ENCODE measurements at places on chromosomes 6 and 20. TPM values are rescaled to one million over a fixed set of nuclear protein-coding genes. Genes with fewer than 3 reads are reported as not detected.

GRCh38 chr6:45772051-45772450 lies 243.6 kb downstream of the CLIC5 start:
- H3K27ac ChIP-seq: no peak overlapping the region
- no peak for DNase-seq
- peaks cover 9% of the 10 kb centered on the region for H3K4me1 ChIP-seq
- no peaks in the 10 kb centered on the region for H3K36me3 ChIP-seq
- no peak overlapping the region for H3K4me3 ChIP-seq

DNA sequence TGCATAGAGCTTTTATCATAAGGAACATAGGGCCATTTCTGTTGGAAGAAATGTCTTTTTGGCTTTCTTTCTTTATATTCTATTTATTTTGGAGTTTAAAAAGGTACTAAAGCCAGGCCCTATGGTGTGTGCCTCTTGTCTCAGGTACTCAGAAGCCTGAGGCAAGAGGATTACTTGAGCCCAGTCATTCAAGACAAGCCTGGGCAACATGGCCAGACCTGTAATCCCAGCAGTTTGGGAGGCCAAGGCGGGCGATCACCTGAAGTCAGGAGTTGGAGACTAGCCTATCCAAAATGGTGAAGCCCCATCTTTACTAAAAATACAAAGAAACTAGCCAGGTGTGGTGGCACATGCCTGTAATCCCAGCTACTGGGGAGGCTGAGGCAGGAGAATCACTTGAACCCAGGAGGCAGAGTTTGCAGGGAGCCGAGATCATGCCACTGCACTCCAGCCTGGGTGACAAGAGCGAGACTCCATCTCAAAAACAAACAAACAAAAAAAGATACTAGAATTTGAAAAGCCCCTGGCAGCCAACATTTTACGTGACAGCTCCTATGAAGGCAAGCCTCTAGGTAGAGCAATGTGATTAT lies 80.0 kb downstream of the CBFA2T2 start:
- H3K27ac ChIP-seq: no peak overlapping the region
- no peaks in the 10 kb centered on the region for H3K27me3 ChIP-seq
- no peaks in the 10 kb centered on the region for H3K36me3 ChIP-seq
- peak; percentile 22 for DNase-seq
- no peak overlapping the region for H3K4me3 ChIP-seq
- H3K4me1 ChIP-seq: peaks cover 32% of the 10 kb centered on the region

LRRN4 gene
- not detected for total RNA-seq

PNPLA1 gene
- total RNA-seq: not detected

- H3K4me1 ChIP-seq: no peaks in the 10 kb centered on the region
- no peaks in the 10 kb centered on the region for H3K27me3 ChIP-seq
- no peaks in the 10 kb centered on the region for H3K36me3 ChIP-seq
- no peak overlapping the region for H3K27ac ChIP-seq
- H3K4me3 ChIP-seq: no peak overlapping the region
Observed at GRCh38 chr6:134733801-134734200, 216.1 kb downstream of the ALDH8A1 start.

DNA sequence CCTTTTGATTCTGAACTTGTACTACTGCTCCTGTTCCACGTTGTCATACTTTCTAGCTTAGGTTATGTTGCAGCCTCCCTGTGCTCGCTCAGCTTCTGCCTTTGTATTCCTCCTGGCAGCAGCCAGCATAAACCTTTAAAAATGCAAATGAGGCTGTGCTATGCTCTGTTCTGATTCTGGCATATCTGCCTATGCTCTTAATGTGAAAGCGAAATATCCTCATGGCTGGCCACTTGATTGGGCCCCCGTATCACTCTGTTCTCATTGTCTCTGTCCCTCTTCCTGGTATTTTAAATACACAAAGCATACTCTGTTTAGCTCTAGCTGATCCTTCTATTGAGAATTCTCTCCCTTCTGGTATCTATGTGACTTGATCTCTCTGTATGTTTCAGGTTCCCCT lies 139.0 kb downstream of the JARID2 start:
- peaks cover 34% of the 10 kb centered on the region for H3K4me1 ChIP-seq
- H3K36me3 ChIP-seq: no peaks in the 10 kb centered on the region
- no peak overlapping the region for H3K4me3 ChIP-seq
- no peak overlapping the region for H3K27ac ChIP-seq

GRCh38 chr6:43613721-43614395 lies 15.2 kb downstream of the GTPBP2 start:
- no peaks in the 10 kb centered on the region for H3K4me1 ChIP-seq
- no peaks in the 10 kb centered on the region for H3K36me3 ChIP-seq
- DNase-seq: no peak
- H3K27me3 ChIP-seq: no peaks in the 10 kb centered on the region
- no peak overlapping the region for H3K27ac ChIP-seq

MAP3K5 gene
- total RNA-seq: 0.28 TPM

HLA-G gene
- not detected for total RNA-seq

IYD gene
- total RNA-seq: not detected
